Stimulated activated CD8-positive, alpha-beta memory T cell treated with anti-CD3 and anti-CD28 coated beads, Interleukin-4, amount 100 ng/mL, for 48 hours (primary cell): ENCODE measurements at places on chromosomes 6 and 20.

DNA sequence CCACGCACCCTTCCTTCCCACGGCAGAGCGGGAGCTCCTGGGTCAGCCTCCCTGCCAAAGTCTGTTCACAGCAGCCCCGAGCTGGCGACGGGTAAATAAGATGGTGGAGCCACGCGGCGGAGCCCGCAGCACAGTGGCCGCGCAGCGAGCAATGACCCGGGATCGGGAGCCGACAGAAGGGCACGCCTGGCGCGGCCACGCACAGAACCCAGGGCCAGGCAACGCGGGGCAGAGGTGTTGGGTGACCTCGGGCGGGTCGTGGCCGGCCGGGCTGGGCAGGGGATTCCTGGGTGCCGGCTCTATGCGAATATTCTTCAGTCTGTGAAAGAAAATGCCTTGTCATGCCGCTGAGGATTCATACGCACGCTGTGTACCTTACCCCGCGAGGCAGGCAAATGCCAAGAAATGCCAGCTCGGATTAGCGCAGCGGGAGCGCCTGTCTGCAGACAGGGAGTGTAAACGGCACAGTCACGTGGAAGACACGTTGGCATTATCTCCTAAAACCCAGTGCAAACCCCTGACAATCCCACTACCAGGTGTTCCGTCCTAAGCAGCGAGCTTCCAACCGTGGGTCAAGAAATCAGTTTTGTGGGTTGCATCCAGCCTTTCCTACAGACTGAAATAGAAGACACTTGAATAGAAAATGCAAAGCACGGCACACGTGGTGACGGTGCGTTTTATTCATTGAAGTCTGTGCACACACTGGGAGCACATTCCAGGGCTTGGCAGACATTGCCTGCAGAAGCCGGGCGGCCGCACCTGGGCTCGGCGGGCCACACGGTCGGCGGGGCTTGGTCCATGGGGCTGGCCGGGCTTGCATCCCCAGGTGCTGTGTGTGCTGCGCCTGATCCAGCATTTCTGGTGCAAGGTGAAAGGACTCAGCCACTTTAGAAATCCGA, 18.3 kb downstream of the CHRNA4 start:
- no peak for DNase-seq

GRCh38 chr20:50488236-50488806, 21.9 kb upstream of the PTPN1 start:
- DNase-seq, result no peak

GRCh38 chr6:36679043-36679833, 724 bp downstream of the CDKN1A start:
- peak; percentile 49 for DNase-seq

- DNase-seq, result no peak
These were observed 35.4 kb downstream of the NINL start for GRCh38 chr20:25549843-25550477.

- no peak for DNase-seq
These were observed 26.9 kb downstream of the FBXO30 start for GRCh38 chr6:145787688-145788087.

GRCh38 chr20:46194409-46194808, 76.3 kb downstream of the CD40 start:
- DNase-seq, result no peak

DNA sequence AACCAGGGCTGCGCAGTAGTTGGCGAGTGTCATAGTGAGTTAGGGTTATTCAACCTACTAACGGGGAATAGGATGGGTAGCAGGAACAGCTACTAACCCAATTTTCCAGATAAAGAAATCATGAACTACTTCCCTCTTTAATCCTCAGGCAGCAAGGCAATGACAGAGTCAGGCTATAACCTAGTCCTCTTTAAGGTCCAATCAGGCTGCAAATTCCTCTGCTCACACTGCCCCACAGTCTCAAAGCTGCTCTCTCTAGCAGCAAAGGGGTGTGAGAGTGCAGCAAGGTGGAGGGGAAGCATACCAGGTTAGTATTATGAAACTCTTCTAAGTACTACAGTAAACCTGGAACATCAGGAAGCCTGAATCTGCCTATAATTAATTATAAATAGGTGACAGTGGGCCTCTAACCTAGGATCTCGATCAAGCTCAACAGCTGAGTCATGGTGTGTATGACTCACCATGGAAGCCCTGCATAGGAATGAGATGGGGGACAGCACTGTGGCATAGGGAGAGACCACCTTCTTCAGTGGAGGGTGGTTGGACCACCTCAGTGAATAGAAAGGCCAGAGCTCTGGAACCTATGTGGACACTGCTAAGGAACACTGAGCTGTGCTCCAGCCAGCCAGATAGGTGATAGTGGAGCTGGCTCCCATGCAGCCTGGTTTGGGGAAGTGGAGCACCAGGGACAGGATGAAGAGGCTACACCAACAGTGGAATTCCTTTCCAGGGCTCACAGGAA, 7.9 kb downstream of the PEX6 start:
- DNase-seq, result no peak
